ENCODE measurements at places on chromosomes 7 and 10.
A peak's percentile ranks its signal among the peaks of the same experiment; 100 is the strongest.

GRCh38 chr10:35204650-35205319 is 78.1 kb downstream of the CREM start:
- no peak for DNase-seq

DNA sequence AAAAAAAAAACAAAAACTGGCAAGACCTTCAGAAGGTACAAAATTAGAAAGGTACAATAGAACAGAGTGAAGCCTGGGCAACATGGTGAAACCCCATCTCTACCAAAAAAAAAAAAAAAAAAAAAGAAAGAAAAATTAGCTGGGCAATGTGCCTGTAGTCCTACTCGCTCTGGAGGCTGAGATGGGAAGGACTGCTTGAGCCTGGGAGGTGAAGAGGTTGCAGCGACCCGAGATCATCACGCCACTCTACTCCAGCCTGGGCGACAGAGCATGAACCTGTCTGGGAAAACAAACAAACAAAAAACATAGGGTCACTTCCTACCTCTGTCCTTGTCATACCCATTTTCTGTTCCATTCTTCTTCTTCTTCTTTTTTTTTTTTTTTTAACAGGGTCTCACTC is 45.6 kb upstream of the DLG5 start:
- no peak for DNase-seq

- DNase-seq, result peak; percentile 74
Observed at GRCh38 chr7:54839575-54840213, 80.7 kb upstream of the SEC61G start.

GRCh38 chr7:134311807-134312206 is 4.9 kb downstream of the SLC35B4 start:
- no peak for DNase-seq

GRCh38 chr7:27756298-27756697 is 16.3 kb downstream of the TAX1BP1 start:
- no peak for DNase-seq

DNA sequence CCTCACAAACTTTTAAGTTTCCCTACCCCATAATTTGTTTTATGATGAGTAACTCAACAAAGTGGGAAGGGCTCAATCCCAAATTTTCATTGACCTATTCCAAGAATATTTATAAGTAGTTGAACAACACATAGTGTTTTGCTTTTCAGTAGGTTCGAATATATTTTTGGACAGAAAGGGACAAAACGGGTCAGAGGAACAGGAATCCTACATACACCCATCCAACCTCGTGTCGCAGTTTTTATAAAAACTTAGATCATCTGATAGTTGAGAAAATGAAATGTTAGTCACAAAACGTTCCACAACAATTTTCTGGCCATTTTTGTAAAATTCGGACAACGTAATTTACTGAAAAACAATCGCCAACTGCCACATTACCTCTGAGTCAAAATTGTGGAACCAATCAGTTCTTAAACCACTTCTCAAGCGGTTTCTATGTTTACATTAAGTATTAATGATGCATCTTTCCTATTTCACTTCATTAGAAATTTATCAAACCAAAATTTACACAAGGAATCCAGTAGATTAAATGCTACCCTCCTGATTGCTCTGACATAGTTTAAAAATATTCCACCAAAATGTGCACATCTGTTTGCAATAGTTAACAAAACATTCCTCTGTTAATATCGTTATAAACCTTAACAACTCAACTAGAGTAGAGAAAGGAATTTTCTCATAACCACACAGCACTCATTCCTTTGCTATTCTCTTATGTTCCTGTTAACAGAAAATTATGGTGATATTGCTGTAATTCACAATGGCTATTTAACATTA is 6.3 kb downstream of the WNT16 start:
- DNase-seq, result no peak

DNA sequence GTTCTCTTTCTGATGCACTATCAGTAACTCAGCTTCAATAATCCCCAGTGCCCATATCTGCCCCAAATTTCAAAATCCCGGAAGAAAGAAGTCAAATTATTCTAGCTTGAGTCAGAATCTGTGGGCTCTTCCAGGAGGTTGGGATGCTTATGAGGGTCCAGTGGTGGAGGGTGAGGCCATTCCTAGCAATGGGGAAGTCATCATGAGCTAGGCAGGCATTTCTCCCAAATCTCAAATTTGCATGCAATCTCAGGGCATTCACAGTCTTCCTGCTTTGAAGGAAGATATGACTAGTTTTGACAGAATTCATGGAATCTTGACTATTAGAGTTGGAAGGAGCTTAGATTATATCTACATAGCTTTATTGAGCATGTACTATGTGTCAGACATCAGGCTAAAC is 164.3 kb upstream of the AGK start:
- no peak for DNase-seq

DNA sequence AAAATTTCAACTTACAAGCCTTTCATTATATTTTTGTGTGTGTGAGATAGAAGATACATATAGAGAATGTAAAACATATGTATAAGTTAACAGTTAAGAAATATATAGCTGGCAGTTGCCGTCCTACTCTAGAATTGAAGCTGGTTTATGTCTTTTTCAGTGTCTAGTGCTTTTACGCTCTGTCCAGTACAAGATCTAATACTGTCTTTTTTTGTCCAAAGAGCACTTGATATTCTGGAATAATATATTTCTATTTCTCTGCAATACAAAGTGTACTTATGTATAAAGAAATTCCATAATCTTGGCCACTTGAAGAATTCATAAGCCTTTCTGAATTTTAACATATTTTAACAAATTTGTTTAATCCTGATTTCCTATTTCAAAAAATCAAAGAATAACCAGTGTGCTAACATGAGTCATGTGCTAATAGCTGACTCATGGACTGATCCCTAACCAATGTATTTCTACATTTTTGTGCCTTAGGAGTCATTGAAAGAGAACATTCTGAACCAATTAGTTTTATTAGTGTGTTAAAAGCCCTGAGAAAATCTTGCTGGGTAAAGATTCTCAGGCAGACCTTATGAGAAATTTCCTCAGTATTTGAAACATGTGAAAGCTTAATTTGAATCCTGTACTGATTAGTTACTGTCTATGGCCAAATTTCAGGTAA is 73.2 kb upstream of the CCAR1 start:
- no peak for DNase-seq

DNA sequence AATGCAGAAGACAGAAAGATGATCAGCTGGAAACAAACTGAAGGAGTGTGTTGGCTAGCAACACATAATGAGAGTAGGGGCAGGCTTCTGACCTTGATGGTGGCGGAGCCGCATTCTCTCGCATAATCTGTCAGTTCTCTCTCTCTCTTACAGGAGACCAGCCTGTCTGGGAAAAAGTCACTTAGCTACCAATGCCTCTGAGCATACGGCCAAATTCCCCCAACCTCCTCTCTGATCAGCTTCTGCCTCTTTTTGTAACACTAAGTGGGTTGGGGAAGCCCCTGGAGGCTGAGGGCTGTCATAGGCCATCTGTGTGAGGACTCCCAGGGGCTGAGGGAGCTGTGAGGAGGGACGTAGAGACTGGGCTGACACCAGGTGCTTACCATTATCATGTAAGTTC is 104.6 kb downstream of the HIPK2 start:
- no peak for DNase-seq

DNA sequence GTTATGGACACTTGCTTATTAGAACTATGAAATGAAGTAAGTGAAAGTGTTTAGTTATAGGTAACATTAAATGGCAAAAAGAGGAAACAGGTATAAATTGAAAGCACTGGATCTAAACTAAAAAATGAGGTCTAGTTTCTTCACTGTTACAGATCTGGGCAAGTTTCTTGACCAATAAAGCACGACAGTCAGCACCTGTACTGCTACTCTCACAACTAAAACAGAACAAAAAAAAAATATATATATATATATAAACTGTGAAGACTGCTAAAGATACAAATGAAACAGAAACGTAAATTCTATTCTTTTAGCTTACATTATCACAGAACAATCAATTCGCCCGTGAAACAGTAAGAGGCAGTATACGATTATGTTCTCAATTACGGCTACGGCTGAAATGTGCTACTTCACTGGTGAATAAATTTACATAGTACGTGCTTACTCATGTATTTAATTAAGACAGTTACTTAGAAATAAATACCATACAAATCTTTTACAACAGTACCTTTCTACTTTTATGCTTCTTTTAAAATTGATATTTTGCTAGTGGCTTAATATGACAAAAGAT is 4.2 kb downstream of the AHR start:
- no peak for DNase-seq

DNA sequence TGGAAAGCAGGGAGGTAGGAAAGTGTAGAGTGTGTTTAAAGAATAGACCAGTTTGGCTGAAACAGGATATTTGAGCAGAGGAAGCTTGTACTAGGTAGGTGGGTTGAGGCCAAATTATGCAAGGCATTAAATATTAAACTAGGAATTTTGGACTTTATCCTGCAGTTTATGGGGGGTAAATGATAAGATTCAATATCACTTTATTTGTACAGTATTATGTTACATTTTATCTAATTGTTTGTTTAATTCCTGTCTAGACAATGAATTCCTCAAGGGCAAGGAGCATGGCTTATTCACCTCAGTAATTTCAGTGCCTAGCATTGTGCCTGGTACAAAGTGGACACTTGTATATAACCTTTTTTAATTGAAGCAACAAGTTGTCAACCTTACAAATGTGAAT is 125.9 kb downstream of the CFTR start:
- DNase-seq, result no peak

DNA sequence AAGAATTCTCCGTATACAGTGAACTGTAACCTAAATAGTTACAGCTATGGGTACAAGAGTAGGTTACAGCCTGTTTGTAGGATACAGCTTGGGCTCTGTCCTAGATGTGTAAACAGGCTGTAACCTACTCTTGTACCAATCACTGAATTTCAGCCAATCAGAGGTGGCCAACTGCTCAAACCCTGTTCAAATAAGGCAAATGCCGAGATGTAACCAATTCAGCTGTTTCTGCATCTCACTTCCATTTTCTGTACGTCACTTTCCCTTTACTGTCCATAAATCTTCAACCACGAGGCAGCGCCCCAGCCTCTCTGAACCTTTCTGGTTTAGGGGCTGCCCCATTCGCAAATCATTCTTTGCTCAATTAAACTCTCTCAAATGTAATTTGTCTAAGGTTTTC is 8.3 kb upstream of the MMP21 start:
- DNase-seq, result no peak

GRCh38 chr7:87144173-87144657 is 8.0 kb upstream of the DMTF1 start:
- no peak for DNase-seq

- DNase-seq, result no peak
Observed at GRCh38 chr7:23385140-23385539, 85.2 kb downstream of the IGF2BP3 start.

- DNase-seq, result no peak
Observed at GRCh38 chr7:116876664-116877442, 14.5 kb downstream of the CAPZA2 start.

All from GOT3 (cell line).